ENCODE measurements at places on chromosomes 7 and 10.

DNA sequence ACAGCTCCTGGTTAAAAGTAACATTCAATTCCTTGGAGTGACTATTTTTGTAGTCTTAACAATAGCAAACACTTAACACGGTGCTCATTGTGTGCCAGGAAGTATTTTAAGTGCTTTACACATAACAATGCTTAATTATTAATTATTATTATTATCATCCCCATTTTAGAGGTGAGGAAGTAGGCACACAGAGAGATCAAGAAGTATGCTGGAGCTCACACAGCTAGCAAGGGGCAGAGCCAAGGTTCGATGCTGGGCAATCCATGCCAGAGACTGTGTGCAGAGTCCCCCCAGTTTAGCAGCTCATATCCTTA lies 48.2 kb upstream of the SMNDC1 start:
- no peak overlapping the region for H3K4me3 ChIP-seq
- no peaks in the 10 kb centered on the region for H3K4me1 ChIP-seq
- H3K27me3 ChIP-seq, result no peaks in the 10 kb centered on the region
- H3K36me3 ChIP-seq, result no peaks in the 10 kb centered on the region
- DNase-seq, result no peak

- no peaks in the 10 kb centered on the region for H3K36me3 ChIP-seq
- H3K27ac ChIP-seq, result no peak overlapping the region
- no peak for DNase-seq
- H3K27me3 ChIP-seq, result no peaks in the 10 kb centered on the region
These were observed 148.0 kb downstream of the SNX10 start for GRCh38 chr7:26439521-26440232.

- no peaks in the 10 kb centered on the region for H3K27me3 ChIP-seq
- H3K4me1 ChIP-seq, result no peaks in the 10 kb centered on the region
- no peak overlapping the region for H3K27ac ChIP-seq
- no peak for DNase-seq
These were observed 25.3 kb upstream of the WNT2 start for GRCh38 chr7:117347962-117348672.

GRCh38 chr10:90504172-90504571 lies 353.7 kb downstream of the HTR7 start:
- no peak overlapping the region for H3K27ac ChIP-seq
- H3K4me1 ChIP-seq, result no peaks in the 10 kb centered on the region
- no peak overlapping the region for H3K4me3 ChIP-seq
- DNase-seq, result no peak
- H3K36me3 ChIP-seq, result no peaks in the 10 kb centered on the region
- H3K27me3 ChIP-seq, result no peaks in the 10 kb centered on the region

- no peak overlapping the region for H3K4me3 ChIP-seq
- no peaks in the 10 kb centered on the region for H3K36me3 ChIP-seq
- H3K27ac ChIP-seq, result no peak overlapping the region
- H3K4me1 ChIP-seq, result no peaks in the 10 kb centered on the region
- no peaks in the 10 kb centered on the region for H3K27me3 ChIP-seq
- no peak for DNase-seq
These were observed 26.4 kb upstream of the ANKRD1 start for GRCh38 chr10:90947030-90947960.

- H3K4me3 ChIP-seq, result no peak overlapping the region
- no peaks in the 10 kb centered on the region for H3K4me1 ChIP-seq
- no peaks in the 10 kb centered on the region for H3K27me3 ChIP-seq
- no peak for DNase-seq
- no peaks in the 10 kb centered on the region for H3K36me3 ChIP-seq
These were observed 98.6 kb upstream of the BTBD16 start for GRCh38 chr10:122172361-122173008.

GRCh38 chr10:89082086-89082485 lies 91.5 kb downstream of the FAS start:
- no peak for DNase-seq
- no peak overlapping the region for H3K4me3 ChIP-seq
- no peak overlapping the region for H3K27ac ChIP-seq
- H3K27me3 ChIP-seq, result no peaks in the 10 kb centered on the region
- H3K36me3 ChIP-seq, result no peaks in the 10 kb centered on the region
